SW480 (cell line): ENCODE measurements at places on chromosomes 1 and 21.

- peak; percentile 46 for DNase-seq
Observed at GRCh38 chr1:209095627-209096595, 487.6 kb upstream of the CAMK1G start.

- DNase-seq, result no peak
Observed at GRCh38 chr1:198610362-198610761, 28.5 kb upstream of the PTPRC start.

DNA sequence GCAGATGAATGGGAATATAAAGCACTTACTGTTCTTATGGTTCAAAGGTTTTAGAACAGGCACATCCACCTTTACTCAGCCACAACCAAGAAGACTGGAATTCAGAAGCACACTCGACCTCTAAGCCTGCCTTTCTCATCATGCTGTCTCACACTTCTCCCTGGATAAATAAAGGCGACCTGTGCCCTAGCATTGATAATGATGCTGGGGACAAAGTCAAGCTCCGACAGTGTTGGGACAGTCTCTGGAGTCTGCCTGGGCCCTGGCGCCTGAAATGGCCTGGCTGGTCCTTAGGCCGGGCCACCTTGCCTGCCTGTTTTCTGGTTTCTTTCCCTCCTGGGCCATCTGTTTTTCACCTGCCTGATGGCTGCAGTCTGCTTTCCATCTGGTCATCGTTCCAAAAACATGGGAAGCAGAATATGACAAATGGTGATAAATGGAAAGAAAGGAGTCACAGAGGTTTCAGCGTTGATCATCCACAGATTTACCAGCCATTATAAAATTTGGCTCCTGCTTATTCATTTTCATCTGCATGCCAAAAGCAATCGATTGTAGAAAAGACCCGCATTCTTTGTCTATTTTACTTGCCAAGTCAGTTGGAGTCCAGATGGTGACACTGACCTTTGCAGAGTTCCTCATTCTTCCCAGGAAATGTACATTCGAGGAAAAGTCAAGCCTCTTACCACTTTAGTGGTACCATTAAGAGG lies 91.2 kb upstream of the KCNJ15 start:
- no peak for DNase-seq

GRCh38 chr1:204314893-204315658 lies 44.7 kb downstream of the PLEKHA6 start:
- DNase-seq, result no peak

GRCh38 chr1:11955221-11955620 lies 20.7 kb downstream of the PLOD1 start:
- no peak for DNase-seq
